Stimulated activated CD4-positive, alpha-beta T cell treated with anti-CD3 and anti-CD28 coated beads, Interleukin-2, amount 100 ng/mL, for 48 hours (primary cell): ENCODE measurements at places on chromosomes 4 and X.

GRCh38 chrX:10574663-10575062 lies 45.7 kb downstream of the MID1 start:
- no peak for DNase-seq

- DNase-seq = no peak
Measured at GRCh38 chr4:169907705-169908104, 118.5 kb downstream of the MFAP3L start.

DNA sequence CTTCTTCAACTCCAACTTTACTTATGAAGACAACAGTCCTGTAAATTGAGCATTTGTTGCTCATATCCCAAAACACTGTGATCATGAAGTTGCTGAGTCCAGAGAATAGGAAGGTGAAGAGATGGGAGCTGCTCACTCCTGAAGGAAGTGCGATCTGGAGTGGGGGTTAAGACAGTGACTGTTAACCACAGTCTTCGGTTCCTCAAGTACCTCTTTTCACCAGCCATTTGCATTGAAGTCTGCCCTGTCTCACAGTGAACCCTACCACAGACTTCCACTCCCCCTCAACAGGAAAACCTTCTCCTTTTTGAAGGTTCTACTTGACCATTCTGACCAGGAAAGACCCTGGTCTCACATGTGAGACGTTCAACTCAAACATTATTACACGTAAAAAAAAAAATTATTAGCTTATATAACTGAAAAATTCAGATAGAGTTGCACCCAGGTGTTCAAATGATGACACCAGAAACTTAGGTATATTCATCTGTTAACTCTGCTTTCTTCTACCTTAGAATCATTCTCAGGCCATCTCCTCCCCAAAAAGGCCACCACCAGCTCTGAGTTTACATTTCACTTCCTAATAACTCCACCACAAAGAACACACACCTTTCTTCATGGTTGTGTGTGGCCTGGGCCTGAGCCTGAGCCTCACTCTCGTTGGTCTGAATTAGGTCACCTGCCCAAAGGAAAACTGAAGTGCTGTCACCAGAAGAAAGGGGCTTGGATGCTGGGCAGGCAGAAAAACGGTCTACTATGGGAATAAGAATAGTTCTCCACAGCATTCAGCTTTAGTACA lies 199.2 kb downstream of the DCTD start:
- no peak for DNase-seq

- DNase-seq = no peak
Measured at GRCh38 chr4:89300499-89300898, 7.1 kb downstream of the GPRIN3 start.

GRCh38 chr4:153159016-153159415 lies 45.2 kb upstream of the TRIM2 start:
- DNase-seq = no peak

- DNase-seq = no peak
Measured at GRCh38 chr4:78764498-78764961, 11.6 kb upstream of the BMP2K start.

GRCh38 chrX:148698221-148698620 lies 197.8 kb downstream of the AFF2 start:
- no peak for DNase-seq

- no peak for DNase-seq
Measured at GRCh38 chr4:95694411-95694810, 145.5 kb upstream of the PDHA2 start.

GRCh38 chr4:55161739-55162138 lies 36.3 kb upstream of the KDR start:
- no peak for DNase-seq
